GM03348 (cell line): ENCODE measurements at places on chromosomes 7 and 10.

- no peak for DNase-seq
These were observed 500.5 kb downstream of the PHTF2 start for GRCh38 chr7:78299088-78299487.

DNA sequence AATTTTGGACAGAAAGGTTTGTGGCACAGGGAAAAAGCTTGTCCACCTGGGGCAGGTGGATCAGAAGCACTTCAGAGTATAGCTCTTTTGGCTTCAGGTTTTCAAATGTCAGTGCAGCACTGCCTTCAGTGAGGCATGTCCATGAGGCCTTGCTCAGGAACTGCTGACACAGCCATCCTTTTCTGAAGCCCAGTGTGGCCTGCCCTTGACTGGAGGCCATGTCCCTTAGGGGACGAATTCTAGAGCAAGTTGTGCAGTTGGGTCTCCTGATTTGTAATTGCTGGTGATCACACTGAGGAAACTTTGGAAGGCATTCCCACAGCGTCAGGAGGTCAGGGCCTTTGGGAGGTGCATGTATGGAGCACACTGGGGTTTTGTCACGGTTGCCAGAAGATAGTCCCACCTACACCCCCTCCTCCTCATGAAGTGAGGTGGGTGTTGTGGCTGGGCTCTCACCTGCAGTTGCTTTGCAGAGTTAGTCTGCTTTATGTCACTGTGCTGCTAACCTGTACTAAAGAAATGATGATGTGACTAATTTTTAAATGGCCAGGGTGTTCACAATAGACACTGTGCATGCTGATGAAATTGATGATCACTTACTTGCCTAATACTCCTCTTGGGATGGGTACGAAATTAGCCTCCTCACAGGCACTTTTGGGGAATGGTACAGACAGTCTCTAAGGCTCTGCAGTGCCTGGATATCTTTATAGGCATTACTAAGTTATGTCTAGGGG lies 41.7 kb downstream of the OGDH start:
- DNase-seq, result no peak

DNA sequence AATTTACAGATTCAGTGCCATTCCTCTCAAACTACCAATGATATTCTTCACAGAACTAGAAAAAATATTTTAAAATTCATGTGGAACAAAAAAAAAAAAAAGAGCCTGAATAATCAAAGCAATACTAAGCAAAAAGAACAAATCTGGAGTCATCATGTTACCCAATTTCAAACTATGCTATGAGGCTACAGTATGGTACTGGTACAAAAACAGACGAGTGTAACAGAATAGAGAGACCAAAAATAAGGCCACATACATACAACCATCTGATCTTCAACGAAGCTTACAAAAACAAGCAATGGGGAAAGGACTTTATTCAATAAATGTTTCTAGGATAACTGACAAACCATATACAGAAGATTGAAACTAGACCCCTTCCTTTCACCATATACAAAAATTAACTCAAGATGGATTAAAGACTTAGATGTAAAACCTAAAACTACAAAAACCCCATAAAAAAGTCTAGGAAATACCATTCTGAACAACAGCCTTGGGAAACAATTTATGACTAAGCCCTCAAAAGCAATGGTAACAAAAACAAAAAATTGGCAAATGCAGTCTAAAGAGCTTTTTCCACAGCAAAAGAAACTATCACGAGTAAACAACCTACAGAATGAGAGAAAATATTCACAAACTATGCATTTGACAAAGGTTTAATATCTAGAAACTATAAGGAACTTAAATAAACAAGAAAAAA lies 207.7 kb downstream of the PTN start:
- DNase-seq, result no peak

DNA sequence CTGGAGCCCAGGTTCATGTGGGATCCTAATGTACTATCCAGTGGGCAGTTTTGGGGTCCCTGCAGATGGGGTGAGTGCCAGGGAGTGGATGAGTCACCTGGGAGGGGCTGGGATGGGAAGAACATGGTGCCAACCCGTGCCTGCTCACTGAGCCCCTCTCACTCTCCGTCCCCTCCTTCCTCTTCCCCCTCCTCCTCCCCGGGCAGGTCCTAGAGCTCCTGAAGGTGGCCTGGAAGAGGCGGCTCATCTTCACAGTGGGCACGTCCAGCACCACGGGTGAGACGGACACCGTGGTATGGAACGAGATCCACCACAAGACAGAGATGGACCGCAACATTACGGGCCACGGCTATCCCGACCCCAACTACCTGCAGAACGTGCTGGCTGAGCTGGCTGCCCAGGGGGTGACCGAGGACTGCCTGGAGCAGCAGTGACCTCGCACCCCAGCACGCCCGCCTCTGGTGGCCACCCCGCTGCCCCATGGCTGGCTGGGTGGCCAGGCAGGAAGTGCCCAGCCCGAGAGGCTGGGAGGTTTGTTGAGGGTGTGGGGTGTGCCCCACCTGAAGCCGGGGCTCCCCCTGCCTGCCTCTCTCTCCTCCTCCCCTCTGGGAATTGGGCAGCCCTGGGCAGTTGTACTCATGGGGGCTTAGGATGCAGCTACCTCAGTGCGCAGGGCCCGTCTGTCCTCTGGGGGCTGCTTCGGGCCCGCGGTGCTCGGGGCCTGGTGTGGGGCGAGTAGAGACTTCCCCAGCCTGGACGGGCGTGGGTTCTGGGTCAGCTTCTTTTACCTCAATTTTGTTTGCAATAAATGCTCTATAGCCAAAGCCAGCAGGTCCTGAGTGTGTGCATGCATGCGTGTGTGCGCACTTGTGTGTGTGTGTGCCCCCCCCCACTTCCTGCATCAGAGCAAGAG lies 4.9 kb upstream of the UPK3B start:
- DNase-seq, result peak; percentile 7

DNA sequence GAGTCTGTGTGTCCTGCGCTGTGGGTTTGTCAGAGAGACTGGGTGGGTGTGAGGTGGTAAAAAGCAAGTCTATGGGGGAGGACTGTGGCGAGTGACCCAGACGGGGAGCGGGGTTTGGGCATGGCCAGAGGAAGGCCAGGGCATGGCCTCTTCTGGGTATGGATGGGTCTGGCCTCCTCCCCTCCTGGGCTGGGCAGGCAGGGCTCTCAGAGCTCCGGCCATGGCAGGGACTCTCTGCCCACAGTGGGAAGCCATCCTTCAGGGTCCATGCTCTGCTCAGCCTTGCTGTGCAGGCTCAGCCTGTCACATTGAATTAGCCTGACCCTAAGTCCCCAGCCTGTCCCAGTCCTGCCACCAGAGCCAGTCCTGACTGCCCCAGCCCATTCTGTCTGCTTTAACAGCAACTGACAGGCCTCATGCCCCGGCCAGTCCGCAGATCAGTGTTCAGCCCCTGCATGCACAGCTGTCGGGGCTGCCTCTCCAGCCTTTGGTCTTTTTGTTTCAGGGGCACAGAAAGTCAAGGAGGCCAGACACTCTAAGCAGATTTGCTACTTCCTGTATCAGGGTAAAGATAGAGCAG lies 7.9 kb downstream of the ANTXRL start:
- no peak for DNase-seq
